Glutamatergic neuron (in vitro differentiated cells): ENCODE measurements at places on chromosomes 6 and 20.

DNA sequence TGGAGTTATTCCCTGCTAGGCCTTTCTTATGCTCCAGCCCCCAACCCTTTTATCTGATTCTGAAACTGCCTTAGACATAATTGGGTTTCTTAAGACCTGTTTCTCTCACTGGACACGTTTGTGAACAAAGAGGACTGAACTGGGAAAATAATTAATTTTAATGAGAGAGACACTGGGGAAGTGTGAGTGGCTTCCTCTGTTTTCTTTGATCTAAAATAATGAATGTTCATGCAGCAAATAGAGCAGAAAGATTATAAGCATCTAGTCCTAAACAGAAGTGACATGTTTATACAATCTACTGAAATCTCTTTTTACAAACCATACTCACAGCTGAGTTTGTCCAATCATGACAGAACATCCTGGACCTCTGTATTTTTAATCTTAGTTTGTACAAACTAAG is 157.6 kb downstream of the SH3BGRL2 start:
- DNase-seq = no peak

DNA sequence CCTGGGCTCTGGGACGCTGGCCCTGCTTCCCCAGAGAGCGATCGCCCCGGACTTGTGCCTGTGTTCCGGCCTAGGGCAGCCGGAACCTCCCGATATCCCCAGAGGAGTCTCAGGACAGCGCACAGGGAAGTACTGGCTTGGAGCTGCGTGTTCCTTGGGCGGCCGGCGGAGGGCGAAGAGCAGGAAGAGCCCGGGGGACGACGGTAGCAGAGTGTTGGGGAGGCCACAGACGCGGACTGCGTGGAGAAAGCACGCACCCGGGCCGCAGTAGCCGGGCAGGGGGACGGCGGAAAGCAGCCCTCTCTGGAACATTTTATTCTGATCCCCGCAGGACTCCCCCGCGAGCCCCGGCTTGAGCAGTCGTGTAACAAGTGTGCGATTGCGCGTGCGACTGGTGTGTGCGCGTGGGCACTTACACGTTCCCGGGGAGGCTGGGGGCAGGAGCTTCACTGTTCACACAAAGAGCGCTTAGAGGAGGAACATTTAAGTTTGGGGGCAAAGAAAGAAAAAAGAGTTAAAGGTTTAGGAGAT is 36.1 kb downstream of the NCR2 start:
- peak; percentile 70 for DNase-seq

DNA sequence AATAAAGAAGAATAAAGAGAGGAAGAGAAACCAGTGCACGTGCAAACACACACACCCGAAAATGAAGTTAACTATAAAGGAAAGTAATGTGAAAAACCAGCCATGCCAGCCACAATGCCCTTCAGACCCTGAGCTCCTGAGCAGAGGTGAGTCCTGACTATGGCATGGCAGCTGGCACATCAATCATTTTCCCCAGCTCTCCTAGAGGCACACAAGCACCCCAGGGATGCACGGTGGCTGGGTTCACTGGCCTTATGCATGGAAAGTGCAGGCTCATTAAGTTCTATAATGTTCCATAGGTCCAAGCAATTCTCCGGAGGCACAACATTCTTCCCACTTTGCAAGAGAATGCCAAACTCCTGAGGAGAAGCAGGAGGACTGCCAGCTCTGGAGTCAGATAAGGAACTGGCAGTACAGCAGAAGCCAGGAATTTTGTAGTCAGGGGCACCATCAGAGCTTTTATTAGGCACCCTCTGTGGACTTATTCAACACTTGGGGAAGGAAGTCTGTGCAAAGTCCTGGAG is 175.0 kb upstream of the PRDM1 start:
- DNase-seq = no peak

- no peak for DNase-seq
Measured at GRCh38 chr20:10428008-10428407, 6.0 kb downstream of the MKKS start.

- no peak for DNase-seq
Measured at GRCh38 chr6:164377348-164377918, 932.0 kb downstream of the C6orf118 start.
